ENCODE measurements at places on chromosomes 3 and 15.

DNA sequence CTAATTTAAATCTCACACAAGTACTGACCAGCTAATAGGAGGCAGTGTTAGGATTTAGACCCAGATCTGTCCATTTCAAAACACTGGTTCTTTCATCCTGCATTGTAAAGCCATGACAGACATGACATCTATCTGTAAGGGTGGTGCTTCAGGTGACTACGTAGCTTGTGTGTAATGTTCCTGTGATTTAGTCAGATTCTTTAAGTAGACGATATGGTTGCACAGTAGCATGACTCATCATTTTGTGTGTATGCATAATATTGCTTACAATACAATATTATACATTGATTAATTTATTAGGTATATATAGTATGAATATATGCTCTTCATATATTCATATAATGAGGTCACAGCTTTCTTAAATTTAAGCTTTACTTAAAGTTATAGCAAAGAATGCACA lies 628.5 kb downstream of the GRM7 start:
- no peak for DNase-seq

DNA sequence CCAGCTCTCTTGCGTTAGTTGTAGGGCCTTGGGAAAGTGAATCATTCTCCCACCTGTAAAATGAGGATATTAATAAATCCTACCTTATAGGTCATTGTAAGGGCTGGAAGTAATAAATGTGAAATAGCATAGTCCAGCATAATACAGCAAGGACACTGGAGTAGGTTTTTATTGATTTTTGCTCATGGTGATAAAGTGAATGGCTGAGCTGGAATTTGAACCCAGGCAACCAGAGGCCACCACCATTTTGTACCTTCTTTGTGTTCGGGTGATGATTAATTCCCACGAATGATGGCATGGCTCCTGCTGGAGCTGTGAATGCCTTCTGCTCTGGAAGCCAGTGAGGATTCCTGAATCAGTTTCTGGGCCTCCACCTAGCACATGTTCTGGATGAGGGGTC lies 31.8 kb downstream of the CTSH start:
- no peak for DNase-seq

- DNase-seq, result peak; percentile 21
Observed at GRCh38 chr3:45881078-45882022, 5.0 kb upstream of the CCR9 start.

DNA sequence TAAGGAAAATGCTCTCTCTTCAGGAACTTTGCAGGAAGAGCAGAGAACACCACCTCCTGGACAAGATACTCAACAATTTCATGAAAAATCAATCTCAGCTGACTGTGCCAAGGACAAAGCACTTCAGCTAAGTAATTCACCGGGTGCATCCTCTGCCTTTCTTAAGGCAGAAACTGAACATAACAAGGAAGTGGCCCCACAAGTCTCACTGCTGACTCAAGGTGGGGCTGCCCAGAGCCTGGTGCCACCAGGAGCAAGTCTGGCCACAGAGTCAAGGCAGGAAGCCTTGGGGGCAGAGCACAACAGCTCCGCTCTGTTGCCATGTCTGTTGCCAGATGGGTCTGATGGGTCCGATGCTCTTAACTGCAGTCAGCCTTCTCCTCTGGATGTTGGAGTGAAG lies 200.5 kb downstream of the AKAP13 start:
- peak; percentile 60 for DNase-seq

DNA sequence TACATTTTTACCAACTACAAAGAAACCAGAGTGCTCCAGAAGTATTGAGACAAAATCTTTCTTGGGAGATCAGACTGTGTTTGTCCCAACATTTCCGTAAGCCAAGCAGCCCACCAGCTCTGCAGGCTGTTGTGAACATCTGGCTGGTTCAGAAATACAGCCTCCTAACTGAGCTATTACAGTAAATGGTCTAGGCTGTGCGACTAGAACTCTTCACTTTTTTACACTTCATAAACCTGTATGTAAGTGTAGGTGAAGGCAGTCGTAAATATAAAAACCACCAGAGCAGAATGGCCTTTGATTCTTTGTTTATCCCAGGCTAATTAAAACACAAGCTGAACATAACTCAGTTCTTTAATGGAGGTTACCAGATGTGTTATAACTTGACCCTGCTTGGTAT lies 235.3 kb downstream of the ARRDC4 start:
- DNase-seq, result no peak

DNA sequence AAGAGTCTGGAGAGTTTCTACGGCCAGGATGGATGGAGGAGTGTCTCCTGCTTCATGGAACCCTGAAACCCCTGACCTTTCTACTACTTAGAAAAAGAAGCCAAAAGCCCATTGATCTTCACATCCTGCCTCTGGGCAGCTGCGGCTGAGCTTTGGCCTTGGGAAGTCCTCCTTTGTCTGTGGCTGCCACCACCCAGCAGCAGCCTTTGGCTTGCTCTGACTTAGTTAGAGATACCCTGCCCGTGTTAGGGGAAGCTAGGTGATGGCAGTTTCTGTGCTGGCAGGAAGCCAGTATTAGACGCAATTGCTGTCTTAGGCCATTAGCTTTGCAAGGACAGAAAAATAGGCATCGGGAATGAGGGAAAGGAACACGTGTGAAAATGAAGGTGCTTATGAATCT lies 18.8 kb downstream of the APH1B start:
- DNase-seq, result no peak

DNA sequence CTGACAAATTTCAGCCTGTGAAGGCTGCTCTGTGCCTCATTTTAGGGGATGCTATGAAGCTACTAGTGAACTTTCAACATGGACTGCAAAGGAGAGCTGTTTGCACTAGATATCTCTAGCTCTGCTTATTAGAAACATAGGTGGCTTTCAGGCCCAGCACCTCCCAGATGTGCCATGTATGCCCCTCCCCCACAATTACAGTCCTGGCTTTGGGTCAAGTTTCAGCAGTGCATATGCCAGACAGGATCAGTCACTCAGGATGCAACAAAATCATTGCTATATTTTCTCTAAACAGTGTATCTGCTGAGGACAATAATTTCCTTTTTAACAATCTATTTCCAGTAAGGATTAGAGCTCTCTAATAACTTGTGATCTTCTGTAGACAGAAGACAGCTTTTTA lies 178.8 kb upstream of the STAC start:
- no peak for DNase-seq

DNA sequence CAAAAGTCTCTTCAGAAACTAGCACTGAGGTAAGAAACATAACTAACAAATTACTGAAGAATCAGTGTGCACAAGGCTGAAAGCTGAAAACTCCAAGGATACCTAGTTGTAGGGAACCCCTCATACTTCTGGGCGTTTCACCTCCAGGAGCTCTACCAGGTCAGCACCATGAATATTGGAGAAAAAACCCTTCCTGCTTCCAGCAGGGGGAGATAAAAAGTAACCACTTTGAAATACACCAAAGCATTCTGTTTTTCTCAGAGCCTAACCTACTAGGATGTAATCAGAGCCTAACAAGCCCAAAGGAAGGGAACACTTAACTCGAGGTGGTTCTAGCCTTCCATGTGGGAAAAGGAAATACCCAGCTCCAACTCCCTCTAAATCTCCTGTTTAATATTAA lies 175.8 kb upstream of the MME start:
- no peak for DNase-seq

DNA sequence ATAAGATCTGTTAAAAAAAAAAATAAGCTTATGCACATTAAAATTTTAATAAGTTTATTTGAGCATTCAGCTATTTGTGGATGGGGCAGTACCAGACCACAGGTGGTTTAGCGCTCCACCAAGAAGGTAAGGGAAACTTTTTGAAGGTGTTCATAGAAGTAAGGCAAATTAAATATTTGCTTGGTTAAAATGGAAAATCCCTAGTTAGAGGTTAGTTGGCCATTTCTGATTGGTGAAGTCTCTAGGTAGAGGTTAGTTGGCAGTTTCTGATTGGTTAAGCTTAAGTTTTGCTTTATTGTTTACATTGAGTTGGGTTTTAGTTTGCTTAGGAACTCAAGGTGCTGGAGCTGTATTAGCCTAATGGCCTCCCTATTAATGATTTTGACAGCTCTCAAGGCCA lies 30.7 kb downstream of the SCN11A start:
- no peak for DNase-seq

- no peak for DNase-seq
Observed at GRCh38 chr15:77335298-77335697, 84.6 kb downstream of the PEAK1 start.

DNA sequence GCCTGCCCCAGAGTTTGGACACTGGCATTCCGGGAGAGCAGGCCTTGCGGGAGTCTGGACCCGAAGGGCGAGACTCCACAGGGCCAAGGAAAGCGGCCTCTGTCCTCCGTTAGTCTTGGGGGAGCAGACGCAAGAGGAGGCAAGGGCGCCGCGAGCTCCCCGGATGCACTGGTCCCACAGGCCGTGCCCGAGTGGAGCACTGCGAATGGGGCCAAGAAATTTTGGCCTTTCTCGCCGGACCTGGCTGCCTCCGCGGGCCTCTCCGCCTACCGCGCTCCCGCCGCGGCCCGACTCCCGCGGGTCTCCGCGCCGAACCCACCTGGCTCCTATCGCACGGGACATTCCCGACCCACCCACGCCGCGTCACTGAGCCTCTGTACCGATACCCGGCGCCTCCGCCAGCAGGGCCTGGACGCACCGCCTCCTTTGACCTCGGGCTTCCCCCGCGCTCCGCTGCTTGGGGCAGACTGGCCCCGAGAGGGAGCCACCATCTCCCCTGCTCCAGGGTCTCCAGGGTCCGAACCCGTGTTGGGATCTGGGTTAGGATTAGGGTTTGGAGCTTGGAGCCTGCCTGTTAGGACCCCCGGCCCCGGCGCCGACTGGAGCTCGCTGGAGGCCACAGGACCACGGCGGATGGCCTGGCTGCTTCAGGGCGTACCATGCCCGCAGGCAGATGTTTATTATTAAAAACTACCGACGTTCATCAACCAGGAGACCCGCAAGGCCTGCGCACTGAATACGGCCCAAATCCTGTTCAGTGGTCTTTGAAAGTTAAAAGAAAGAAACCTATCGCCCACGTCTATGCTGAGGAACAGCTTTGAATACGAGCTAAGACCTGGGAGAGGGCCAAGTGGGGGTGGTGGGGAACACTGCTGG lies 11.7 kb downstream of the SHOX2 start:
- DNase-seq, result no peak

DNA sequence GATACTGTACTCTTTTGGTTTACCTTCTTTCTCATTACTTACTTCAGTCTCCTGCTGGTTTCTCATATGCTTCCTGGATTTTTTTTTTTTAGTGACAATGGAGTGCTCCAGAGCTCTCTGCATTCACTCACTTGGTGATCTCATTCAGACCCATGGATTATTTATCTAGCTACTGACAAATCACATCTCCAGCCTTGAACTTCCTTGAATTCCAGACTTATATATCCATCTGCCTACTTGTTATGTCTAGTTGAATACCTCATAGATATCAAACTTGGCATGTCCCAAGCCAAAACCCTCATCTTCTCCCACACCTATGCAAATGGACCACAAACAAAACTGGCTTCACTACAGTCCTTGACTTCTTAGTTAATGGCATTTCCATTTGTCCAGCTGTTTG lies 234.7 kb upstream of the ZPLD1 start:
- no peak for DNase-seq

DNA sequence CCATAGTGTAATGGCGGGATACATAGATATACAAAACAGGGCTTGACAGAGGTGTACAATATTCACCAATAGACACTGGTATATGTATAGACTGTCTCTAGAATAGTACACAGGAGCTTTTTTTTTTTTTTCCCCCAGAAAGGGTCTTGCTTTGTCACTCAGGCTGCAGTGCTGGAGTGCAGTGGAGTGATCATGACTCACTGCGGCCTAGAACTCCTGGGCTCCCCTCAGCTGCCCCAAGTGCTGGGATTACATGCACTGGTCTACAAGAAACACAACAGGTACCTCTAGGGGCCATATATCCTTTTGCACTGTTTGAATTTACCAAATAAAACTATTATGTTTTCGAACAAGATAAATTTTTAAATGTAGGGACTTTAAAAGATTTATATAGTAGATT lies 12.3 kb downstream of the RHOA start:
- no peak for DNase-seq

GRCh38 chr3:20023623-20024405 lies 11.8 kb upstream of the PP2D1 start:
- no peak for DNase-seq

DNA sequence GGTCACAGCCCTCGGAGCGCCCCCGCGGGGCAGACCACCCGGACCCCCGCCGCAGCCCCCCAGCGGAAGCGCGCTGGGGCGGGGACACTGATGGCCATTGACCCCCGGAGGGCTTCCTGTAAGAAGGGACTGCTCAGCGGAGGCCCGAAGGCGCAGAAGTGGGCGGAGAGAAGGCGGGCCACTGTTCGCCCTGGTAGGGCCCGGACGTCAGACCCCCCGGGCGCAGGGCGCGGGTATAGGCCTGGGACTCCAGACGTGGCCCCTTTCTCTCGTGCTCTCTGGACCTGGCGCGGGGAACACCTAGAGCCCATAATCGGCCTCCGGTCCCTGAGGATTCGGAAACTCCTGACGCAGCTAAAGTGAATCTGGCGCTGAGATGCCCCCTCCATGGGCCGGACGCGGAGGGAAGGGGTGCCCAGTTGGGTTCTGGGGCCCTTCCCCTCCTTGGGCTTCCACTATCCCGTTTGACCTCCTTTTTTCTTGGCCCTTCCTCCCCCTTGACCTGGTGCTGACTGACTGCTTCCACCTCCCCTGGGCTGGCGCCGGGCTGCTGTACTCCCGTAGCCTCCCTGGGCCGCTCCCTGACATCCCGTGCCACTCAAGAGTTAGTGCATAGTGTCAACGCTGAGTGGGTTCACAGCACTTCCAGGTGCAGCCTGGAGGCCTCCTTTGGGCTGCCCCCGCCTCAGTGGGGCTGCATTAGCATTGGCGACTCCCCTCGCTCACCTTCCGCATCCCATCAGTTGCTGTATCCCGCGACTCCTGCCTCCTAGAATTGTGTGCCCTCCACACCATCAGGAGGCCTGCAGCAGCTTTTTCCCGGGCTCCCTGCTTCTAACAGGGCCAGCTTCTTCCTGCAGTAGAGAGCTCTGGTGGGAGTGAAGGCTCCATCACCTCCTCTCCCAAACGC lies 694 bp downstream of the ABTB1 start:
- peak; percentile 26 for DNase-seq

GRCh38 chr3:72013084-72013483 lies 228.1 kb upstream of the PROK2 start:
- DNase-seq, result no peak

- DNase-seq, result peak; percentile 39
Observed at GRCh38 chr15:74955796-74956647, 550 bp downstream of the RPP25 start.

Measured in stimulated activated CD8-positive, alpha-beta memory T cell treated with anti-CD3 and anti-CD28 coated beads, Interleukin-7, amount 100 ng/mL, for 48 hours (primary cell).